ENCODE measurements at places on chromosomes 5 and 9. TPM values are rescaled to one million over a fixed set of nuclear protein-coding genes. Genes with fewer than 3 reads are reported as not detected.

DNA sequence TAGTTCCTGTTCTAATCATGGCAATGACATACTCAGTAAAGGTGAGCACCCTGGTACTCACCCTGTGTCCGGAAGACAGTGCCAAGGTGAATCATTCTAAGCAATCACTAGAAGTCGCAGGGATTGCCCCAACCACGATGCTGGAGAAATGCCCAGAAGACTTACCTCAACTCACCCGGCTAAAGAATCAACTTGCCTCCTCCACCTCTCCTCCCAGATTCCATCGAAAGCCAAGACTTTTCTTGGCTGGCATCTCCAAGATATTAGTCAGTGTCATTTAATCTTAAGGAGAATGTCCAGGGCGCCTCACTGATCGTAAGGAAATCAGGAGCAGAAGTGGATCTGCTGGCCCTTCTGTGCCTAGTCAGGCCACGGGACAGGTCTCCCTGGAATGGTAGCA, 204.9 kb downstream of the ERCC6L2 start:
- peak overlapping the region; percentile 16 for H3K27ac ChIP-seq
- no peaks in the 10 kb centered on the region for H3K27me3 ChIP-seq
- H3K4me1 ChIP-seq, result peaks cover 21% of the 10 kb centered on the region
- H3K4me3 ChIP-seq, result no peak overlapping the region

DNA sequence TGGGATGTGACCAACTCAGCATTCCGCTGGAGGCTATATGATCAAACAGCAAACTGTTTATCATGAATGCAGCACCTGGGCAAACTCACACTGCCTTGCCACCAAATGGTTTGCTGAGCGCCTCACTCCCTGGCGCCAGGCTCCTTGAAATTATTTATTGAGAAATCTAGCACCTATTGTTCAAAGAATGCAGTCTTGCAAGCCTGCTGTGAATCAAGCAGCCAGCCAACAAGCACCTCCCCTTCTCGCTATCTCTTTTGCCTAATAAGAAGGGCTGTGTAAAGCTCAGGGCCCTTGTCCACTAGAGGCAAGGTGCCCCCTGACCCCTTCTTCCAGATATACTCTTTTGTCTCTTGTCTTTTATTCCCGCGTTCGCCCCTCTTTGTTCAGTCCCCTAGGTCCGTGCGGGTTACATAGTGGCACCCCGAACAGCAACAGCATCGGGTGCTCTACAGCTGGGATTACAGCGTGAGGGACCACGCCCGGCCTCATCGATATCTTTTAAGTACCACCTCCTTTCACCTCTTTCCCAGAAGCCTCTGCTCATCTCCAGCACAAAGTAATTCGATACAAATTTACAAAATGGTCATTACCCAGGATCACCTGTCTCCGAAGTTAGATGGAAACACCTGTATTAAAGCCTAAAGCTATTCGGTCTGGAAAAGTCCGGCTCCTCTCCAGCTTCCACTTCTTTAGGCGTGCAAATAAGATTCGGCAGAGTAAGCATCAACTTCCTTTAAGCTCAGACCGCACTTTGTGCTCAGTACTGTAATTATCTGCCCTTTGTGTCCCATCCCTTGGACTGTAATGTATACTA, 896 bp downstream of the RIGI start:
- peak; percentile 38 for DNase-seq
- H3K4me3 ChIP-seq, result peak overlapping the region; percentile 73
- H3K27ac ChIP-seq, result peak overlapping the region; percentile 92
- H3K27me3 ChIP-seq, result no peaks in the 10 kb centered on the region
- H3K36me3 ChIP-seq, result no peaks in the 10 kb centered on the region

- DNase-seq, result no peak
- no peak overlapping the region for H3K4me3 ChIP-seq
- no peak overlapping the region for H3K27ac ChIP-seq
- no peaks in the 10 kb centered on the region for H3K36me3 ChIP-seq
Observed at GRCh38 chr9:135471791-135472640, 7.6 kb upstream of the PPP1R26 start.

Gene FPGS
- total RNA-seq, result 99.3 TPM

- H3K36me3 ChIP-seq, result no peaks in the 10 kb centered on the region
- no peak overlapping the region for H3K27ac ChIP-seq
- no peak for DNase-seq
- H3K27me3 ChIP-seq, result no peaks in the 10 kb centered on the region
Observed at GRCh38 chr9:20854444-20854843, 170.4 kb downstream of the FOCAD start.

Gene TPPP
- total RNA-seq, result 5.7 TPM

Gene SLC6A19
- 0.68 TPM for total RNA-seq

Gene NDUFAF2
- total RNA-seq, result 22.3 TPM

Gene NNT
- 55.0 TPM for total RNA-seq

DNA sequence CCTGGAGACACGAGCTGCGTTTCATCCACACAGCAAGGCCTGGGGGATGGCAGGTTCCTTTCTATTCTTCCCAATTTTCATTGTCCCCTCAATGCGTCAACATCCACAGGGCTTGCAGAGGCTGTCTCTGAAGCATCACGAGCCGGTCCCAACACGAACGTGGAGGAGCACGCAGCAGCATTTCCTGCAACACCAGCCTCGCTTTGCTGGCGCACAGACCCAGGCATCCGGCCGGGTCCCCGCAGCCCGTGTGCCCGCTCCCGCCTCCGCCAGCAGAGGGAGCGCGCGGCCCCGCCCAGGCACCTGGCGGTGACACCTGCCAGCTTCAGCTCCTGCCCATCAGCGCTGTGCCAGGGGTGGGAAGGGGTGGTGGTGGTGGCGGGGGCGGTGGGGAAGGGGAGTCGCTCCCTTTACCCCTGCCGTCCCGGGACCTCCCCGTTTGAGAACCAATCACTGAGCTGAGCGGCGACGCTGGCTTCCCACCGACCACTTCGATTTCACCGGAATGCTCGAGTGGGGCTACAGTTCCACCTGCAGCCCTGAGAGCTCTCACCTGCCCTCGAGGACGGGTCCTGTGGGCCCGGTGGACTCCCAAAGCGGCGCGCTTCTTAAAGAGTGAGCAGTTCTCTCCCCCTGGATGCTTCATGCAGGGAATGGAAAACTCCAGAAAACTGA, 464.5 kb downstream of the ICE1 start:
- no peaks in the 10 kb centered on the region for H3K27me3 ChIP-seq
- H3K4me1 ChIP-seq, result no peaks in the 10 kb centered on the region
- H3K36me3 ChIP-seq, result no peaks in the 10 kb centered on the region
- peak; percentile 20 for DNase-seq
- H3K4me3 ChIP-seq, result peak overlapping the region; percentile 15

GRCh38 chr5:72451741-72452505, 55.3 kb downstream of the ZNF366 start:
- no peaks in the 10 kb centered on the region for H3K36me3 ChIP-seq
- no peaks in the 10 kb centered on the region for H3K27me3 ChIP-seq
- H3K4me3 ChIP-seq, result no peak overlapping the region

GRCh38 chr5:179260324-179261070, 84.8 kb downstream of the ADAMTS2 start:
- no peaks in the 10 kb centered on the region for H3K36me3 ChIP-seq
- no peaks in the 10 kb centered on the region for H3K27me3 ChIP-seq
- peak; percentile 13 for DNase-seq
- peaks cover 43% of the 10 kb centered on the region for H3K4me1 ChIP-seq

DNA sequence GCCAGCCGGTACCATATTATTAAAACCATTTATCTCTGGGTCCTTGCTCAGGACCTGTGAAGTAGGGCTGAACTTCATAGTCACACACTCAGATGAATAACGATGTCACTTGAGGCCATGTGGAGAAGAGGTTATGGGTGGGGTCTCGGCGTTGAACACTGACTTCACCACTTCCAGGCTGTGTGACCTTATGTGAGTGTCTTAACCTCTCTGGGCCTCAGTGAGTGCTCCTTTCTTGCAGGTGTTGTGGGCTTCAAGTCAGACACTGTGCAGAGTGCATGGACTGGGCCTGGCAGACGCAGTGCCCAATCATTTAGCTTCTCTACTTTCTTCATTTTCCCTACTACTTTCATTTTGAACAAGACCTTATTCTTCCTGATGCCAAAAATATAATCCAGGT, 278.8 kb downstream of the PBX3 start:
- no peaks in the 10 kb centered on the region for H3K27me3 ChIP-seq
- no peaks in the 10 kb centered on the region for H3K4me1 ChIP-seq
- no peak overlapping the region for H3K27ac ChIP-seq
- no peak overlapping the region for H3K4me3 ChIP-seq
- no peaks in the 10 kb centered on the region for H3K36me3 ChIP-seq
- DNase-seq, result no peak

- no peak overlapping the region for H3K4me3 ChIP-seq
- peaks cover 17% of the 10 kb centered on the region for H3K4me1 ChIP-seq
- H3K27ac ChIP-seq, result no peak overlapping the region
- no peak for DNase-seq
- no peaks in the 10 kb centered on the region for H3K36me3 ChIP-seq
Observed at GRCh38 chr5:172685091-172685490, 44.0 kb downstream of the NEURL1B start.

Gene PAPPA
- total RNA-seq, result 5.1 TPM

Measured in testis (tissue), 5 donors.